AG20443 (cell line): ENCODE measurements at places on chromosomes 2 and 18.

GRCh38 chr2:242058116-242058680, 188.7 kb downstream of the RTP5 start:
- no peak for DNase-seq

DNA sequence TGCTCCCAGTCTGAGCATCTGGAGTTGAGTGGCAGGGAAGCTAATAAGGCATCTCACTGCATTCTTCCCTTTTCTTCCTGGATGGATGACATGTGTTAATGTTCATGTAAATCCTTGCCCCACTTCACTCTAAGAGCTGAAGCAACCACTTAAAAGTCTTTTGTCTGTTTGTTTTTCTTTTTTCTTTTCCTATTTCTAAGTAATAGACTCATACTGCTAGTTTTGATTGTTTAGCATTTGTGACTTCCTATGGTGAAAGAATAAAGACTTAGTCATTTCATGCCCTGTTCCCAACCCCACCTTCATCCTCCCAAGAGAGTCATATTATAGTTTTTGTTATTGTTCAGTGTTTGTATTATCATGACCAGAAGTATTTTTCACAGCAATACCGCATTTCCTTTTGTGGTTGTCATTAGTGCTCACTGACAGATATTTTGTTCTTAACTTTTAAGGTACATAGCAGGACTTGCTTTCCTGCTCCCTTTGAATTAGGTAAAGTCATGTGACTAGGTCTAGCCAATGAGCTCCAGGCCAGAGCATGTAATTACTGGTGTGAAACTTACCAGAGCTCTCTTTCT, 18.1 kb upstream of the SPP2 start:
- peak; percentile 31 for DNase-seq

DNA sequence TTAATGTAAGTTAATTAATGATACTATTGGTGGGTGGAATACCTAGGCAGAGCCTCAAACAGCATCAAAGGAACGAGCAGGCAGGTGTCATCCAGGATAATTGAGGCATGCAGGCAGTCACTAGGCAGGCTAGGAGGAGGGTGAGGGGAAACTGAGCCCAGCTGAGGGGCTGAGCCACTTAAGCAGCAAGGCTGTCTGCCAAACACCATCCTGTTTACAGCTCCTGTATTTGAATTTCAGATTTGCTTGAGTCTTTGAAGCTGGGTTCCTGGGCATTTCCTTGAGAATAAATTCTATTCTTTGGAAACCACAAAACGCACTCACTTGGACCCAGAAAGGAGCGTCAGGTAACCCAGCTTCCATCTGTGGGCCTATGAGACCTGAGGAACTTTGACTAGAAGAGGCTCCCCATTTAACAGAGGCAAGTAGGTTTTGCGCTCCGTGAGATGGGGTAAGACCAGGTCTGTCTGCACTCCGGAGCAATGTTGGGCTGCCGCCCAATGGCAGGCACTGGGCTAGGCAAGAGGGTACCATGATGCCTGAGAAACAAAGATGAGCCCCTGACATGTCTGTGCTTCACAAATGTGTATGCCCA, 2.0 kb downstream of the EDAR start:
- DNase-seq, result no peak

- DNase-seq, result no peak
Measured at GRCh38 chr2:131033786-131034121, 59.5 kb downstream of the FAM168B start.

GRCh38 chr2:189799531-189799930, 15.3 kb downstream of the PMS1 start:
- DNase-seq, result peak; percentile 74

DNA sequence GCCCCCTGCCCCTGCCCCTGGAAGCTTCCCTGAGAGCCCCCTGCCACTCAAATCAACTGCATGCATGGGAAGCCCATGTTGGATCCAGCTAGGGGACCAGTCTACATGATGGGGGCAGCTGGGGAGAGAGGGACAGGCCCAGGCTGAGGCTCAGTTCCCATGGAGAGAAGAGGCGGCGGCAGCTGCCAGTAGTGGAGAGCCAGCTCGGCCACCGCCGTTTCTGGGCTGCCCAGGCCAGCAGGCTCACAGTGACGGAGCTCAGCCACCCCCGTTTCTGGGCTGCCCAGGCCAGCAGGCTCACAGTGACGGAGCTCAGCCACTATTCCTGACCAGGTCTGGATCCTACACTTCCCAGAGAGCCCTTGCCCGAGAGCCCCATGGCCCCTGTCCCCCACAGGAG, 3.6 kb downstream of the MAB21L4 start:
- no peak for DNase-seq

DNA sequence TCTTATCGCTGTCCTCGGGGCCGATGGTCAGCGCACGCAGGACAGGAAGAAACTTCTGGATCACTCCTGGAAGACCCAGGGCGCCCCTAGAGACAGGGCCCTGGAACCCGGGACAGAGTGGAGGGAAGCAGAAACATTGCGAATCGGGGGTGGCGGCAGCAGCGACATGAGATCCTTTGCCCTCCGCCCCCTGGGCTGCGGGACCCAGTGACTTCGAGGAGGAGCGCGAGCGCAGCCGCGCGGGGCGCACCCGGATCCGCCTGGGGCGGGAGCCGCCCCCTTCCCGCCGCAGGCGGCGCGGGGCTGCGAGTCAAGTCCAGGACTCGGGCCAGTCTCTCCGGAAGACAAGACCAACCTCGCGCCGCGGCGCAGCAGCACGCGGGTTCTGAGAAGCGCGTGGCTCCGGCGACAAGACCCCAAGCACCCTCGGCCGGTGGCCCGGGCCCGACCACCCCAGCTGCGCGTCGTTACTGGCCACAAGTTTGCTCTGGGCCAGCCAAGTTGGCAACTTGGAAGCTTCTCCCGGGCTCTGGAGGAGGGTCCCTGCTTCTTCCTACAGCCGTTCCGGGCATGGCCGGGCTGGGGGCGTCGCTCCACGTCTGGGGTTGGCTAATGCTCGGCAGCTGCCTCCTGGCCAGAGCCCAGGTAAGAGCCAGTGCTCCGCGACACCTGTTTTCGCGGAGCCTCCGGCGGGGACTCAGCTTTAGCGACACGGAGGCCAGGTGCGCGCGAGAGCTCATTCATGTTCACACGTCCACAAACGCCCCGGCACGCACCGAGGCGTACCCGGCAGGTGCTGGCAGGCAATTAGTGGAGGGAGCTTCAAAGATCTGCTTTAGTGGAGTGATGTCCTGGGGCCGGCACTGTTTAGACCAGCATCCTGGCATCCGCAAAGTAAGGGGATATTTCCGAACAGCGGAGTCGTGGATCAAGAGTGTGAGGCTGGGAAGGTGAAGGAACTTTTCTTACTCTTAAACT, at the start of gene PTH2R:
TSS of gene PTH2R (plus strand) at position 319 of the 978 bp plus-strand sequence. CDS start at position 571, 252 bp downstream.
- peak; percentile 45 for DNase-seq

DNA sequence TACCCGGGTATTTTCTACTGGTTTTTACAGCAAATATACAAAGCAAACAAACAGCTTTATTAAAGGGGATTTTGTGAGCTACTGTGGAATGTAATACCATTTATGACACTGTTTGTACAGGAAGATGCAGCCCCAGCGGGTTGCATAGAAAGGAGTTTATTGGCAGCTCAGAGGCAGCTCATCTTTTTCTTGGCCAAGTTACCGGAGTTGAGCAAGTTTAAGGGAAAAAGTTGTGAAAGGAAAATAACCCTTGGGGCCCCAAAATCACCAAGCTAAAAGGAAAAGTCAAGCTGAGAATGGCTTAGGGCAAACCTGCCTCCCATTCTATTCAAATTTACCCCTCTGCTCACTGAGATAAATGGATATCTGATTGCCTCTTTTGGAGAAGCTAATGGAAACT, 60.8 kb downstream of the MOB4 start:
- DNase-seq, result peak; percentile 58

- peak; percentile 72 for DNase-seq
Measured at GRCh38 chr18:36572135-36572856, 256.5 kb downstream of the TPGS2 start.

GRCh38 chr2:107436281-107436680, 390.4 kb upstream of the RGPD4 start:
- no peak for DNase-seq

DNA sequence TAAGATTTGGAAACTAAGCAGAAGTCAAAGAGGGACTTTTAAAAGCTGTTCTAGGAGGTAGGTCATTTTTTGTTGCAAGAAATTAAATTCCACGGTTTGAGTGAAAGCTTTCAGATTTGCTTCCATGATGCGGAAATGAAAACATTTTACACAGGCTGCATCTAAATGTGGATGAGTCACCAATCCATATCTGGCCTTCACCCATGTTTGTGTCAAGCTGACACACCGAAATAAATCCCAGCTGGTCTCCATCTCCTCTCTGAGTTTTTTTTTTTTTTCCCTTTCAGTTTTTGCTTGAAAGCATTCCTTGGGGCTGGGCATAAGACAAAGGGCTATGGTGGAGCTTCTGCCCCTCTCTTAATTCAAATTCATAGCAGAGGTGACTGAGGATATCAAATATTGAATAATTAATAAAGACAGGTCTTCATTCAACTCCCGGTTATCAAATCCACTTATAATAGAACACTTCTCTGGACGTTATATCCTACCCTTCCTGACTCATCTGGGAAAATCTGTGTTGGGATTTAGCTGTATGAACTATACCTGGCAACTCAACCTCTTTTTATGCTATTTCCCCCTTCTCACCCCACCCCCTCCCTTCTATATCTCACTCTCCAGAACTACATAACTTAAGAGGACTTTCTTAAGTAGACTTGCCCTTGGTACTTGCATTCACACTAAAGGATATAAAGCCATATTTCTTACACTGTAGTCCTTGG, 558.3 kb upstream of the GCFC2 start:
- no peak for DNase-seq

DNA sequence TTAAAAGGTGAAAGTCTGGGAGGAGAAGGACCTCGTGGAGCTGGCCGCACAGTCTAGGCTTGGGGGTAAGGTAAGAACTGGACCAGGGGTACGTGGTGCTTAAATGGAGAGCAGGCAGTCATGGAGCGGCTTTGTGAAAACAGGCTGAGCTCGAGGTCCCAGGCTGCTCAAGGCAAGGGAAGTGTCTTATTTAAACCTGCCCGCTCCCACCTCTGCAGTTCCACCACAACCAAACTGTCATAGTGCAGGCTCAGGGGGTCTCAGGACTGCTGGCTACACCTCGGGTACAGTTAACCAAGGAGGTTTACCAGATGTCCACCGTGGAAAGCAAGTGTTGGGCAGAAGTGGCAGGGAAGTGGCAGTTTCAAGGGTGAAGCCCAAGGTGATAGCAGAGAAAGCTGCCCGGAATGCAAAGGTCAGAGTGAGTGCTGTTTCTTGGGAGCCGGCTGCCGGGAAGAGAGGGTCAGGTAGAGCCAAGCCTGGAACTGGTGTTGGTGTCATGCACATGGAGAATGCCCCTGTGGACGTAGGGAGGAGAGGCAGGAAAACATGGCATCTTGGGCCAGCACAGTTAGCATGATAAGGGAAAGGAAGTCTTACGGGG, 203.3 kb downstream of the GBX2 start:
- no peak for DNase-seq

GRCh38 chr2:147923846-147924245, 79.0 kb downstream of the ACVR2A start:
- no peak for DNase-seq

DNA sequence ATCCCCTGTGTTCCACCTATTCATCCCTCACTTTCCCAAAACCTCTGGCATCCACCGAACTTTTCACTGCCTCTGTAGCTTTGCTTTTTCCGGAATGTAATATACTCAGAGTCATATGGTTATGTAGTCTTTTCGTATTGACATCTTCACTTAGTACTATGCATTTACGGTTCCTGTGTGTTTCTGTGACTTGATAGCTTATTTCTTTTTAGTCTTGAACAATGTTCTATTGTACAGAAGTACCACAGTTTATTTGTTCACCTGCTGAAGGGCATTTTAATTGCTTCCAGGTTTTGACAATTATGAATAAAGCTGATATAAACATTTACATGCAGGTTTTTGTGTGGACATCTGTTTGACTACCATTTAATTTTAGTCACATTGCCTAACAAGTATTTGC, 154.7 kb upstream of the DOK6 start:
- no peak for DNase-seq

GRCh38 chr2:205510345-205510744, 172.0 kb upstream of the NRP2 start:
- no peak for DNase-seq

GRCh38 chr2:21361957-21362486, 238.3 kb downstream of the TDRD15 start:
- DNase-seq, result no peak

DNA sequence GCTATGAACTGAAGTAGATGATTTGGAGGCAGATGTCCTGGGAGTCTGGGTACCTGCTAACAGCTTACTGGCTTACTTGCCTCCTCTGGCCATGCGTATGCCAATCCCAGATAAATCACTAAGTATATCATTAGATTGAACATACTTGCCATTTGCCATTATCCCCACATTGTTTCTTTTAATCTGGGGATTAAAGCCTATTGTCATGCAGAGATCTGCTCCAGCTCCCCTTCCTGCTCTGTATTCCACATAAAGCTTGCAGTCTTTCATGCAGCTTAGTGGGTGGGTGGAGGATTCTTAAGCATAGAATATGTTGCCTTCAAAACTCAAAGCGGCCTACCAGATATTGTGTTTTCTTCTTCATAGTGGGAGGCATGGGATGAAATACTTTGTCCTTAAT, 311.8 kb upstream of the MMADHC start:
- no peak for DNase-seq
